Nephron progenitor cell (in vitro differentiated cells): ENCODE measurements at places on chromosomes 3 and 15.
A peak's percentile ranks its signal among the peaks of the same experiment; 100 is the strongest.

GRCh38 chr3:41688595-41689380 lies 273.1 kb downstream of the ULK4 start:
- DNase-seq: no peak

GRCh38 chr15:51245628-51246027 lies 92.8 kb downstream of the CYP19A1 start:
- no peak for DNase-seq

GRCh38 chr3:153099131-153099530 lies 62.9 kb upstream of the RAP2B start:
- DNase-seq: no peak

GRCh38 chr15:64535460-64536243 lies 75.3 kb downstream of the ZNF609 start:
- no peak for DNase-seq

GRCh38 chr15:87661454-87662355 lies 594.8 kb downstream of the NTRK3 start:
- DNase-seq: no peak

DNA sequence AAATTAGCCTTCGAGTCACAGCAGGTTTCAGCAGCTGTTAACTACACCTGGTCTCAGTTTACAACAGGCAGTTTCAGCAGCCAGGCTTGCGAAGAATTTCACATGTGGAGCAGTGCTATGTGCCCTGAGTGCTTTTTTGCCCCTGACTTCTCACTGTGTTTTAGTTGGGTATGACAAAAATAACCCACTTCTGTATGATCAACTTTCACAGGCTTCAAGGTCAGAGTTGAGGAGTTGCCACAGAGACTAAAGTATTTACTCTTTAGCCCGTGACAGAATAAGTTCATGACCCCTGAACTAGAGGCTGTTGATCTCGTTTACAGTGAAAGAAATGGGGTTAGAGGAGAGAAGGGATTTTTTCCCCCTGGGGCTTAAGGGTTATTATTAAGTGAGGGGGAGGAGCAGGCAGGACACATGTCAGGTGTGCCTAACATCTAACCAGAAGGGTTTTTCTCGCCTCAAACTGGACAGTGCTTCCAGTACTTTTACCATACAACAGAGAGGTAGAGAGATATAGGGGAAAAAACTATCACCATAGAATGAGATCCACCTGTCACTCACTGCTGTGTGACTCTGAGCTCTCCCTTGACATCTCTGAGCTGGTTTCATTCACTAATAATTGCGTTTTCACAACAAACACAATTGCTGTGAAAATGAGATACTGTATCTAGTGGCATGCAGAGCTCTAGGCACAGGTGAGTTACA lies 14.0 kb upstream of the TOPBP1 start:
- no peak for DNase-seq

GRCh38 chr3:71064291-71064955 lies 519.1 kb downstream of the FOXP1 start:
- peak; percentile 65 for DNase-seq

- DNase-seq: no peak
Measured at GRCh38 chr3:30225021-30225420, 381.4 kb upstream of the TGFBR2 start.

GRCh38 chr3:16477056-16477455 lies 36.4 kb downstream of the RFTN1 start:
- DNase-seq: no peak

DNA sequence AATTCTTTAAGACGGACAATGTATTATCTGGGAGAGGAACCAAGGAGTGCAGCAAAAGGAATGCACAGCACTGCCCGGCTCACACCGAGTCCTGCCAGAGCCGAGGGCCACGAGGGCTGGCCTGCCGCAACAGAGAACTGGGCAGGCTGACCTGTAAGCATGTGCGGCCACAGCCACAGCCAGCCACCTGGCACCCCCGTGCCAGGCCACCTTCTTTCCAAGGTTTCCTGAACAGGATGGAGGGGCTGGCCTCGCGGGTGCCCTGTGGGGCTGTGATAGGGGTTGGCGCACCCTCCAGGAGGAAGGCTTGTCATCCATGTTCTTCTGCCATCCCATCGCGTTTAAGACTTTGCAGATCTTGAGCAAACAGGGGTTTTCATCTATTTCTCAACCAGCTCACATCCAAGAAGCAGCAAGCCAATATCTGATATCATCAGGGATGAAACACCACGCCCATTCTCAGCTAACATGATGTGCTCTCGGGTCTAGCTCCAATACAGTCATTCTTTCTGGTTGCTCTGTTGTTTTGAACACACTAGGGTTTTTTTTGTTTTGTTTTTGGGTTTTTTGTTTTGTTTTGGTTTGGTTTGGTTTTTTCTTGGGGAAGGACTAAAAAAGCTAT lies 10.2 kb downstream of the CA12 start:
- no peak for DNase-seq

DNA sequence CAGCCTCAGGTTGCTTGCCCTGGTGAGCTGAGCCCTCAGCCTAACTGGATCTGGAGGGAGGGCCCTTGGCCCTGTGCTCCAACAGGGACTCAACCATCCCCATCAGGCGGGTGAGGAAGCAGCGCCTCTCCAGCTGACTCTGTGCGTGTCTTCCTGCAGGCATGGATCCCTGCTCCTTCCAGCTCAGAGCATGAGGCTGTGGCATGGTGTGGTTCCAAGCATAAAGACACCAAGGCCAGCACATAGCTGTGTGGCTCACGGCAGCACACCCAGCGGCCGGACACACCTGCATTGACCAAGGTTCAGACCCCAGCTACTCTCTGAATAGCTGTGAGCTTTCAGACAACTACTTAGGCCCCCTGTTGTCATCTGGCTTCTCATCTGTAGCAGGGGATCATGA lies 131.0 kb upstream of the PLXNA1 start:
- no peak for DNase-seq
